Kidney glomerular epithelial cell (primary cell): ENCODE measurements at places on chromosomes 5 and 9.

DNA sequence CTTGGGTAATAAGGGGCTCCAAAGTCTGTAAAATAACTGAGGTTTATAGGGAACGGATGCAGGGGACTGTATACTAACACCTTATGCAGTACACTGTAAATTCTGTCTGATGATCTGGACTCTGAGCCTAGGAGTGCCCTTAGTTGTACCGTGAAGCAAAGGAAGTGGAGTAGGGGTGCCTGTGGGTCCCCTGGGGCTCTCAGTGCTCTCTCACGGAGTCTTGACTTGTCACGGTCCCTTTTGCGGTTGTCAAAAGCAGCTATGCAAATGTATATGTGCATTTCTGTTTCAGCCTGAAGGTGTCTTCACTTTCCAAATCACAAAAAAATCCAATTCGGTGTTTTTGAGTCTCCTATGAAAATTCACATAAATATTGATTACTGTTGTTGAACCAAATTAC, 17.8 kb downstream of the DMRT1 start:
- DNase-seq, result no peak

DNA sequence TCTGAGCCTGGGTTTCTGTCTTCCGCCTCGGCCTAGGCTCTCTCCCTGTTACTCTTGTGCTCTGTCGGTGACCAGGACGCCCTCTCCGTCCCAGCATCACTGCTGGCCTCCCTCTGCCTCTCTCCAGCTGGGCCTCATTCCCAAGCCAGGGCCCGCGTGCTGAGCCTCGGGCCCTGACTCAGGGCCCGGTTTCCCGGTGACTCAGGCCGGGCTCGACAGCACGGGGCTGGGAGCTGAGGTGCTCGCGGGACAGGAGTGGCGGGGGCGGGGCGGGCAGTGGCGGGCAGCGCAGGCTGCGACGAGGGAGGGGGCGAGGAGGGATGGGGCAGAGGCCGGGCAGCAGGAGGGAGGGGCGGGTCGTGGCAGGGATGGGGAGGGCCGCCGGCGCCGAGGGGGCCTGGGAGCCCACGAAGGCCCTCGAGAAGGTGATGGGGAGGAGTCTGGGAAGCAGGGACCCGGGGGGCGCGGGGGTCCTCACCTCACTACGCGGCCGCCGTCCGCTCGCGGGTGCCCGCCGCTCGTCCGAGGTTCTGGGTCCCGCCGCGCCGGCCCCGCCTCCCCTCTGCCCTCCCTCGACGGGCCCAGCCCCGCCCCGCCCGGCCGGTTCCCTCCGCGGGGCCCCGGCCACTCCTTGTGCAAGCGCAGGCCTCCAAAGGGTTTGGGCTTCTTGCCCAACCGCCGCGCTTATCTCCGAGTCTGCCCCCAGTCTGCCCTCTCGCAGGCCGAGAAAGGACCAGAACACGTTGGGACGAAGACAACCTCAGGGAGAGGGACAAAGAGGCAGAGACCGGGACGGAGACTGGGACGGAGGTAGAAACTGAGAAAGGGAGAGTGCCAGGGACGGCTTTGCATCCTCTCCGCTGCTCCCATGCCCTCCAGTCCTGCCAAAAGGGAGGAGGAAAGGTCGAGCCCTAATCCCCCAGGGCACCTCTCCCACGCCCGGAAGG, at the start of gene ARAP3:
ARAP3 (minus strand) TSS at position 536 of the 947 bp plus-strand sequence. CDS start 1,744 bp downstream, outside the sequence.
- peak; percentile 28 for DNase-seq

GRCh38 chr5:146363161-146363874, 24.7 kb downstream of the POU4F3 start:
- no peak for DNase-seq

DNA sequence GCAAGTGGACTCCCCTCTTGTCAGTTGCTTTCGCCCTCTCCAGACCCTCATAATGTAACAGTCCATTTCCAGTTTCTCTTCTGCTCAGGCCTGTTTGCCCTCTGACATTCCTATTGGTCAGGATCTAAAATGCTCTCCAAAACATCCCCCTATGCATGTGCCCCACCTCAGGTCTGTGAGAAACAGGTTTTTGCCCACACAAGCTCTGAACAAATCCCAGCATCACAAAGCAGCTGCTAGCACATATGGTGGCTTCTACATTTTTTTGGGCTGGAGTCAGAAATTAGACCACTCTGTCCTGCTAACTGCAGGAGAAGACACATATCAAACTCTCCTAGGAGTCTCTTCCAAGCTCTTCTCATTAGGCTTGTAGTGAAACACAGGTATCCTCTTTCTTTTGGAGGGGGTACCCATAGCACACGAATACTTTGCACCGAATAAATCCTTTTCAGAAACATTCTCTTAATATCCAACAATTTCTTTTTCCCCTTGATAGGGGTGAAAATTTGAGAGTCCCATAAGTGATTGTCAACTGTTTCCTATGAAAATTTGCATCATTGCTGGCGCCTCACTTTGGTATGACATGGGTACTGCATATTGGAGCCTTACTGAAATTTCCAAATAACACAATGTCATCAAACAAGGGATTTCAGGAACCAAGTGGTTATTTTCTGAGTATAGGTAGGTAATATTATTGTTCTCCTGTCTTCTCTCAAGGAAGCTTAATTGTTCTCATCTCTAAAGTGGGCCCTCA, 19.3 kb upstream of the HSPA9 start:
- no peak for DNase-seq
